ENCODE measurements at places on chromosomes 3 and 15. TPM values are rescaled to one million over a fixed set of nuclear protein-coding genes. Genes with fewer than 3 reads are reported as not detected.

Gene MCCC1
- total RNA-seq, result 32.5 TPM

Gene SENP5
- total RNA-seq, result 41.1 TPM

Gene GBE1
- total RNA-seq, result 10.6 TPM

Gene ADPRH
- total RNA-seq, result 3.7 TPM

Gene STAC
- 1.2 TPM for total RNA-seq

Gene TRAIP
- 16.2 TPM for total RNA-seq

Gene MKRN3
- total RNA-seq, result 0.24 TPM

Gene UNC45A
- 90.6 TPM for total RNA-seq

Gene LRRC31
- total RNA-seq, result 0.67 TPM

Gene GP9
- total RNA-seq, result not detected

Gene MAP3K13
- total RNA-seq, result 29.6 TPM

Gene SLC2A2
- total RNA-seq, result 1.5 TPM

Gene EDC3
- total RNA-seq, result 62.6 TPM

Gene SLC22A14
- total RNA-seq, result 0.18 TPM

Gene RPL15
- 1,859 TPM for total RNA-seq

- DNase-seq, result no peak
These were observed 273.7 kb upstream of the ATP11B start for GRCh38 chr3:182519569-182519968.

DNA sequence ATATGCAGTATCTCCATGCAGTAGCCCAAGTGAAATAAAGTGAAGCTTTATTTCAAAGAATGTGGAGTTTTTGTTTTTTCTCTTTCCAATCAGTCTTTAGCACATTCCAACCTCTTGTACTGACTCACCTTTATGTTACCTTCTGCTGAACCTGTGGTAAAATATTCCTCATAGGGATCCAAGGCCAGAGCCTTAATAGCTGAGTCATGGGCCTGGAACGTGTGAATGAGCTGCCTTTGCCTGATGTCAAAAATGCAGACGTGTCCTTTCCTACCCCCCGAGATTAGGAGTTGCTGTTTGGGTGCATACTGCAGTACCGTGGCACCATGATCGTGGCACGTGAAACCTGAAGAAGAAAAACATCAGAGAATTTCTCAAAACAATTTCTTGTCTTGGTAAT lies 108.5 kb downstream of the GLDN start:
- no peak for DNase-seq

DNA sequence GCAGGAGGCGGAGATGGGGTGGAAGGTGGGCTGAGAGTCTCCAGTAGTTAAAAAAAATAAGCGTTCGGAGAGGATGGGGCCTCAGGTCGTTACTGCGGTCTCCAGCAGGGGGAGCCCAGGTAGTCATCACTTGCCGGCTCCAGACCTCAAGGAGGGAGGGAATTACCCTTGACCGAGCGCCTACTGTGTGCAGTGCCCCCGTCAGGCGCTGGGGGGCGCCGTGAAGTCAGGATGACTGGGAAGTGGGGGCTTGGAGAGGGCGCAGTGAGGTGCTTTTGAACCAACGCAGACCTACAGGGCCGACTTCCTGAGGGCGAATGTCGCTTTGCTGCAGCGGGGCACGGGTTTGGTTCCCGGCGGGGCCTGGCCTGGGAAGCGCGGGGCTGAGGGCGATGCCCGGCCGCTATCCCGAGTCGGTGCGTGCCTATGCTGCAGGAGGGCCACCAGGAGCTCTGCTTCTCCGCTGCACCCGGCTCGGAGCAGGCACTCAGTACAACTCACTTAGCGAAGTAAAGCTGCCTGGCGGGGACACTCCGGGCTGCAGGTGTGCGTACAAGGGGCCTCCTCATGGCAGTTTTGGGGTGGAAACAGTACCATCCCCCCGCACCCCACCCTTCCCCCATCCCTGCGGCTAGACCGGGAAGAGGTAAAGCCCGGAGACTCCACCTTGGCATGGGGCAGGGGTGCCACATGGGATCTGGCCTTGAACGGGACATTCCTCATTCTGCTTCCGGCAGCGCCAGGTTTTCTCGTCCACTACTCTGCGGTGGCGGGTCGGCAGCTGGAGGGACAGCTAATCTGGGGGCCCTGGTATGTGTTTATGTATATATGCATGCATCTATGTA lies 79.8 kb downstream of the RHCG start:
- peak; percentile 75 for DNase-seq

DNA sequence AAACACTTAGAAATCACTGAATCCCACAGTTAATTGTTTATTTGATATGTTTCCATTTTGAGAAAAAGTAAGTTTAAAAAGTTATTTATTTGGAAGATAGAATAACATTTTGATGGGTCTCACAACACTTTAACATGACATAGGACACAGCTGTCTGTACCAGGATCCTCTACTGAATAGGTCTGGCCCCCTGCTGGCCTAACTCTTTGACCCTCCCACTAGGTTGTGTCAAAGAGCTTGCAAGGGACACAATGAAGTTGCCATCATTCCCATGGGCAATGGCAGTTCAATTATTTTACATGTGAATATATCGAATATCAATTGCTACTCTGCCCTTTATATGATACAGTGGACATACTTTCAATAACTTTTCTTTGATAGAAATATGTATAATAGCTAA lies 138.9 kb downstream of the EPHA3 start:
- DNase-seq, result no peak

GRCh38 chr3:188227442-188227841 lies 73.5 kb downstream of the LPP start:
- DNase-seq, result no peak

- no peak for DNase-seq
These were observed 45.2 kb upstream of the ABI3BP start for GRCh38 chr3:101038393-101038792.

DNA sequence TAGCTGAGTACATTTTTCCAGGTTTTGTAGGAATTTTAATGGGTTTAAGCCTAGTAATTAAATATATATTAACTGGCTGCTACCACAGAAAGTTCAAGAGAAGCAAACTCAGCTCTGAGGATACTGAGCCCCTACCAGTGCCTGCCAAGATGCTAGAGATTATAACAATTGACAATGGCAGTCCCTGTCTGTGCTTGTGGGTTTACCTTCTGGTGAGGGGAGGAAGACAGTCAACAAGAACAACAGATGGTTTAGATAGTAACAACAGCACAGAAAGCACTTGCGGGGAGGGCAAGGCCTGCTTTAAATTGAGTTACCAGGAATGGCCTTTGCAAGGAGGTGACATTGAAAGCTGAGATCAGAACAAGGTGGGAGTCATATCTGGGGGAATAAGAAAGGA lies 56.6 kb upstream of the ARHGEF3 start:
- no peak for DNase-seq

DNA sequence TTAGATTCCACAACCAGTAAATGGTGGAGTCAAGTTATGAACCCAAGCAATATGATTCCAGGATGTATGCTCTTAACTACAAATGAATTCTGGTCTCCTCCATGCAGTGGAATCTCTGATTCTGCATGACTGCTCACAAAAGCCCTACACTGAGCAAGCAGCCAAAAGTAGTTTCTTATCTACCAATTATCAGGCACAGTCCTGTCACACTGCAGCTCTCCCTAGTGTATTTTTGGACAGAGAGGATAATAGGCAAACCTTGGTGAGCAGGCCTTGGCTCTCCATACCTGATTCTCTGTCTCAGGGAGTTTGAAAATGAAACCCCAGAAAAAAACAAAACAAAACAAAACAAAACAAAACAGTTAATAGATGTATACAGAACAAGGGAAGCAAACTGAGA lies 3.5 kb upstream of the SSR3 start:
- DNase-seq, result no peak

DNA sequence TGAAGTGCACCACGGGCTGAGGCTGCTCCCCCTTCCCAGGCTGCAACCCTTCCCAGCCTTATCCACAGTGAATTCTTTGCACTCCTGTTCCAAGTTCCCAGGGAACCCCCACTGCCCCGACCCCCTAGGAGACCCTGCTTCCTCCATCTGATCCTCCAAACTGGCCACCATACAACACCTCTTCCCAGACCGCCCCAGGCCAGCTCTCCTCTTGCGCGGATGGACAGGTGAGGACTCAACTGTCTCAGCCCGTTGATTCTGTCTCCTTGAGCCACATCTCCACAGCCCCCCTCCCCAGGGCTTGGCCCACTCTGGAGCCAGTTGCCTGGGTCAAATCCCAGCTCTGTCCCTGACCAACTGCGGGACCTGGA lies 21.7 kb downstream of the GRIP2 start:
- no peak for DNase-seq

GRCh38 chr3:36524560-36524959 lies 144.3 kb downstream of the STAC start:
- DNase-seq, result no peak

DNA sequence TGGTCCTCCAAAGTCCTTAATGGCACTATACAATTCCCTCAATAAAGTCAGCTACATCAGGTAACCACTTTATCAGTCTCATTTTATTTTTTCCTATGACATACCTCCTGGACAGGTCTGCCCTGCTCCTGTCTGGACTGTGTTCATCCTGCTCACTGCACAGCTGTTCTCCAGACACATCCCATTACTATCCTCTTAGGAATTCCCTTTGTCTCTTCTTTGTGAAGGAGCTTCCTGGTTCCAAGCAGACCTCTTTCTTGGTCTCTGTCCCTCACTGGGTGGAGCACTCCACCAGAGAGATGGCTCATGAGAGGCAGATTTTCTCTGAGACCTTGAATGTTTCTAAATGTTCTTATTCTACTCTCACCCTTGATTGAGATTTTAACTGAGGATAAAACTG lies 60.1 kb downstream of the KY start:
- DNase-seq, result no peak

DNA sequence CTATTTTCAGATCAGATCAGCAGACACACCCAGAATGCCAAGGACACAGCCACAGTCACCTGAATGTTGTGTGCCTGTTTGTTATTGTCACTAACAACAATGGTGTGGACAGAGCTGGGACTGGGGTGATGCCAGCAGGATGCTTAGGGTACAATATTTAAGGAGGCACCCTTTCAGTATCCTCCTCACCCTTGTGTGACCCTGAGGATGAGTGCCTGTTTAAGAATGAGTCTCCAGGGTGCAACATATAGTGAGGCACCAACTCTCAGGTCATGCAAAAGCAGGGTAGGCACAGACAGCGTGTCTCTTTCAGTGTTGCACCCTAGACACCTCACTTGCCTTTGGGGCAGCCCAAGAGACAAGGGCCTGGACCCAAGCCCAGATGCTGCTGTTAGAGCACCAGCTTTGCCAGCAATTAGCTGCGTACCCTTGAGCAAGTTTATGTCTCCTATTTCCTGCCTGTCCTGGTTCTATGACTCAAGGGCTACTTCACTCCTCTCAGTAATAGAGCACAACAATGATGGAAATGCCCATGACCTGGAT lies 122.6 kb downstream of the AQP9 start:
- no peak for DNase-seq

GRCh38 chr3:127671523-127672428 lies 976 bp upstream of the ABTB1 start:
- DNase-seq, result no peak

- no peak for DNase-seq
These were observed 33.6 kb downstream of the DMXL2 start for GRCh38 chr15:51588966-51589365.

DNA sequence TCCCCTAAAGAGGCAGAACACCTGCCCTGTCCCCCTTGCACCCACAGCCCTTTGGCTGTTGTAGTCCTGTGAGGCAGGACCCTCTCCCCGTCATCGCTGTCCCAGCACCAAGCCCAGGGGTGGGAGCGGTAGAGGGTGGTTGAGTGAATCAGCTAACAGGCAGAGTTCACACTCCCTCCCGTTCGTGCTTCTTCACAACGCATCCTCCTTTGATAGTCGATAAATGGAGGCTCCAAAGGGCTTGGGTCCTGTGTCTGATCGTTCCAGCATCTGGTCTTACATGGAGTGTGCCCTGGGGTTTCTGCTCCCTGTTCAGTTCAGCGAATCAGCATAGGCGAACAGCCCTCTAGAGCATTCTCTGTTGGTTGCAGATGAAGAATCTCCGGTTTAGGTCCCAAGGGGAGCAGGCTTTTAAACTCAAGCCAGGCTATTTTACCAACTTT lies 820 bp upstream of the HMCES start:
- no peak for DNase-seq

DNA sequence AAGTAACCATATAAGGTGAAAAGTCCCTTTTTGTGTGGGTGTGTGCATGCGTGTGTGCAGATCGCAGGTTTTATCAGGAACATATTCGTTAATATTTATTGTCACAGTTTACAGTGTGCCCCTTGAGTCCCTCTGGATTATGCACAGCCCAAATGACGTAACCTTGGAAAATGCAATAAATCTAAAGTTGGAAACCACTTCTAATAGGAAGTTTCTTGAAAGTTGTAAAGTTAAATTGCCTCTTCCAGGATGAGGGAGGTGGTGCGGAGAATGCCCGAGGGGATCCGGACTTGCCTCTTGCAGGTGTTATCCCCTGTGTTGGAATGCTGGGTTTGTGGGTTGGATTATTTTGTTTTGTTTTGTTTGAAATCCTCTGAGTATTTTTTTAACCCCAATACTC lies 143.3 kb downstream of the CMSS1 start:
- DNase-seq, result no peak

GRCh38 chr3:30044515-30044914 lies 561.9 kb upstream of the TGFBR2 start:
- DNase-seq, result no peak

GRCh38 chr15:47196048-47196447 lies 521.3 kb upstream of the SEMA6D start:
- DNase-seq, result peak; percentile 68

DNA sequence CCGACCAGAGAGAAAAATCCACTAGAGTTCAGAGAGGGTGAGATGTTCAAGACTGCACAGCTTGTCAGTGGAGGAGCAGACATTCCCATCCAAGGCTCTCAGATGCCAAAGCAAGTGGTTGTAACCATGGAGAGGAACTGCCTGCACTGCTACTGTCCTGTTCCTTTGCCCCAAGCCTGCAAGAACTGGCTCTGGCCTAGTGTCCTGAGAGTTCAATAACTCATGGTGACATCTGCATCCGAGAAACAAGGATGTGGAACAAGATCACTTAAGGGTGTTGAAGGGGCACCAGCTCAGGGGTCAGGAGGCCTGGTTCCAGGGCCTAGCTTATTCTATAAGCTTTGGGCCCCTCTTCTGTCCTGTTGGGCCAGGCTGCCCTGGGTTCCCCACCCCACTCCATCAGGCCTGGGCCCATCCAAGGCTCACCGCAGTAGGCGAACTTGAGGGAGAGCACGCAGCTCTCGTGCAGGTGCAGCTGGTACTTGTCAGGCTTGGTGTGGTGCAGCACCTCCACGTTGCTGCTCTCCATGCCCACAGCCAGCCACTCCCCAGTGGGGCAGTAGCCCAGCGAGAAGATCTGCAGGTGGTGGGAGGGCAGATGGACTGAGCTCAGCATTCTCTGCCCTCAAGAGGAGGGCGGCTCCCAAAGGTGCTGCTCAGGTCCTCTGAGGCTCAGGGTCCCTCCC lies 45.6 kb downstream of the TLE3 start:
- DNase-seq, result no peak

- DNase-seq, result no peak
These were observed 14.3 kb downstream of the PPCDC start for GRCh38 chr15:75037685-75038084.

DNA sequence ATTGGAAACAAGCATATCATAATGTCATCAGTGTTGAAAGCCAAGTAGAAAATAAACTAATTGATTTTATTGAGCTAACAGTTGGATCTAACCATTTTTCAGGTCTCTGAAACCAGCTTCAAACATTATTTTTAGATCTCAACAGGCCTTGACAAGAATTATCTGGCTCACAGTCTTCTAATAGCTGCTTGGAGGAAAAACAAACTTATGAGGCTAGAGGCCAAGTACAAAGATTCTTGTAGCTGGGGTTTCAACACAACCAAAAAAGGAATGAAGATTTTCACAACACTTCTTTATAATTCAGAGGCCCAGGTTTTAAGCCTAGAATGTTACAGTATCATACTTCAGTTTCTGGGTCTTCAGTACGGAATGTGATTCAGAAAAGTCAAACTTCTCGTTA lies 3.7 kb downstream of the SETMAR start:
- DNase-seq, result no peak

GRCh38 chr3:182464513-182465145 lies 328.7 kb upstream of the ATP11B start:
- DNase-seq, result no peak
